ENCODE measurements at places on chromosomes 4 and X.

DNA sequence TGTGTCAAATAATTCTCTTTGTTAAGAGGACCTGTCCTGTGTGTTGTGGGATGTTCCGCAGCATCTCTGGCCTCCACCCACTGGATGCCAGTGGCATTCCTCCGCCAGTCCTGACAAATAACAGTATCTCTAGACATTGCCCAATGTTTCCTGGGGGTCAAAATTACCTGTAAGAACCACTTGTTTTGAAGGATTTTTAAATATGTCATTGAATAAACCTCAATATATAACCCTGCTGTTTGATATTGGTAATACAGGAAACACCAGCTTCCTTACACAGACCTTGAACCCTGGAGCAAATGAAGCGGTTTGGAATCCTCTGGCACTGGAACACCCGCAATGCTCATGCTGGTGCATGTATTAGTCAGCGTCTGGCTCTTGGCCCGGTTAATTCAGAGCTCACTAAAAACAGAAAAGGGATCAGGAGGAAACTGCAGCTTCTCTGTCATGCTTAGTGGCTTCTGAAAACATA, 101.3 kb downstream of the TBL1X start:
- DNase-seq, result no peak

GRCh38 chr4:55303760-55304165, 42.3 kb upstream of the SRD5A3 start:
- DNase-seq, result no peak

DNA sequence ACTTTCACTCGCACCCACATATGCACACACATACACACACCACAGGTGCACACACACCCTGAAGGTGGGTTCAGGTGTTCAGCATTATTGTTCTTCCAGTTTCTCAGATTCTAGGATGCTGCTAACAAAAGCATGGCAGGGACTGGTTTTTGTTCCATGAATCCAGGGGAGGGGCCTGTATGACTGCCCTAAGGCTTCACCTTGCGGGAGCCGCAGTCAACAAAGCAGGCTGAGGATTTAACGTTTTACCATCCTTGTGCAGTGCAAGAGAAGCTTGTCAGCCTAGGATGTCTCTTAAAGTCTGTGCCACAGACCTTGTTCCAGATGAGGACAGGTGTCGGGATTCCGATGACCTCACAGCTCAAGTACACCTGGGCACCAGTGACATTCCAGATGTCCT, 61.8 kb downstream of the POLR2B start:
- DNase-seq, result no peak

DNA sequence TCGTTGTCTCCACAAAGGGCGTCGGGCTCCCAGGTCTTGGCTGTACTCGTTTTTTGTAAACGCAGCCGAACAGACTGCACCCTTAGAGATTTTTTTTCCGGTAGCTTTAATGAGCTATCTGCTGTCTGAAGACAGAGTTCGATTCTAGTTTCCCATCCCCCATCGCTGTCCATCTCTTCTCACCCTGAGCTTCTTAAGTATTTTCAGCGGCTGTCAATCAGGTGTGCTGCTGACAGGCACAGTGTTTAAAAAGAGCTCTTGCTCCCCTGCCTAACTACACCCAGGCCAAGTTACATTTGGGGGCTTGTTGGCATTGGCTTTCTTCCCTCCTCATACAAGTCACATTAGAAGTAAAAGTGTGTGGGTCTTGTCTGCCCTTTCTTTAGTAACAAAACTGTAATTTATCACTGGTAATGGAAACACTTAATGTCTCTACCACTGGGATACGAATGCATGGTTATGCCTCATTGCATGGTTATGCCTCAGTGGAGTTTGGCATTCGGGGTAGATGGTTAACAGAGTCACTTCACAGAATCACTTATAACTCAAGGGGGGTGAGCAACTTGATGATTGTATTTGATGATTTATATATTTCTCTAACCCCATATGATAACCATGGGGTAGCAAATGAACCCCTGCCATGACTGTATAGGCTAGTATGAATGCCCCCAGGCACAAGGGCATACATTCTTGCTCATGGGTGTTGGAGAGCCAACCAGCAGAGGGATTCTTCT, 1.4 kb upstream of the ARHGAP6 start:
- no peak for DNase-seq

GRCh38 chrX:48626401-48627298, 29.4 kb downstream of the WDR13 start:
- no peak for DNase-seq

DNA sequence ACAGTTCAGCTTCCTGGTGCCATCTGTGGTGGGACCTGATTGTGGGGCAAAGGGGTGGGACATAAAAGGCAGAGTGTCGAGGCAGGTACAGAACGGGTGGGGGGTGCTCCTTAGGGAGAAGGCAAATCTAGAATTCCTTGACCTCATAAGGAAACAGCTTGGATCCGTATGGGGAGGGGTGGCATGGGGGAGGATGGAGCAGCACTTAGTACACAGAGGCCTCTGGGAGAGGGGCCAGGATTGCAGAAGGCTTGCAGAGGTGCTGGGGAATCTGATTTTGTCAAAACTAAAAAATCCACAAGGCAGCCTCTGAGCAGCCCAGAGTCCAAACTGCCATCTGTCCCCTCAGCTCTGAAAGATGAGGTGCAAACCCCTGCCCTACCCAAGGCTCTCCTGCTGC, 2.3 kb upstream of the EMD start:
- DNase-seq, result no peak

- DNase-seq, result no peak
Observed at GRCh38 chr4:56619160-56619559, 61.9 kb downstream of the HOPX start.

- no peak for DNase-seq
Observed at GRCh38 chr4:102862016-102862415, 6.8 kb upstream of the CISD2 start.

- no peak for DNase-seq
Observed at GRCh38 chrX:134622056-134622812, 36.0 kb downstream of the PLAC1 start.

Data from stimulated activated CD8-positive, alpha-beta memory T cell treated with anti-CD3 and anti-CD28 coated beads, Interleukin-7, amount 100 ng/mL, for 48 hours (primary cell).